Liver (tissue), 10 donors: ENCODE measurements at places on chromosomes 2 and 18.

GRCh38 chr2:175180701-175181103 is 808 bp downstream of the ATP5MC3 start:
- DNase-seq, result peak; percentile 51

GRCh38 chr2:150141226-150142001 is 346.1 kb downstream of the RND3 start:
- DNase-seq, result no peak

GRCh38 chr18:27400001-27400400 is 214.9 kb upstream of the CHST9 start:
- DNase-seq, result no peak

- no peak for DNase-seq
Measured at GRCh38 chr18:12652861-12653401, 5.0 kb downstream of the SPIRE1 start.

DNA sequence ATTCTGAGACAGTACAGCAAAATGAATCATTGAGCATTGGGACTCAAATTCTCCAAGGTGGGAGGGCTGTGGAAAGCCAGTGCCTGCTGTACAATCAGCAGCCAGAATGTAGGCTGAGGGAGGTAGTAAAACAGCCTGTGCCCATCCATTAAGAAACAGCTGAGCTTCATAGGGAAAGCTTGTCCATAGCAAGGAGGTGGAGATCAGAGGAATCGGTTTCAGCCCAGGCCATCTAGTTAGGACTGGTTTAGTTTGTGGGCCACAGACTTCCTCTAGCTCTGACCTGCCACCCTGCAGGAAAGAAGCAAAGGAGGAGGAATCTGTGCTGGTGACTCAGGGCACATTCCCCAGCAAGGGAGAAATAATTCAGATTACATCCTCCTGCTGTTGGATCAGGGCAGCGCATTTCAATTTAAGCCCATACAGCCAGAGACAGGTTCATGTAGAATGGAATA is 333.4 kb downstream of the SETBP1 start:
- no peak for DNase-seq

DNA sequence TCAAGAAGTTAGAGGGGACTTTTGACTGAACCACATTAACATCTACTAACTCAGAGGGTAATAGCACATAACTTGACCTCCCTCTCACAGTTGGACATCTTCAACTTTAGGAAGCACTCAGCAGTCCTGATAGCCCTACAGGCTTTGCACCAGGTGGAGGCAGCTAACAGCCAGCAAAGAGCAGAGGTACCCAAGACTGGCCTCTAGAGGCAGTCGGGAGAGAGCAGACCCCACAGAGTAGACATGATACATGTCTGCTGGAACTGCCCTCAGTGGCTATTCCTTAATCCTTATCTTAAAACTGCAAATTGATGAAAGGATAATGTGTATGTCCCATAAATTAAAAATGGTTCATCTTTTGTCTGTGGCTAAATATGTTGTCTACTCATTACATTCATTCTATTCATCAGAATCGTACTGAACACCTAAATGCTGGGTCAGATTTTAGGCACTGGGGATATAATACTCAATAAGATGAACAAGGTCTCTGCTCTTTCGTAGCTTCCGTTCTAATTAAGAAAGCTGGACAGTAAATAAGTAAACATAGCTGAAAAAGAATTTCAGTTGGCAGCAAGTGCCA is 49.8 kb downstream of the CAB39 start:
- DNase-seq, result no peak

GRCh38 chr18:66432636-66433035 is 171.3 kb downstream of the CDH19 start:
- DNase-seq, result no peak

DNA sequence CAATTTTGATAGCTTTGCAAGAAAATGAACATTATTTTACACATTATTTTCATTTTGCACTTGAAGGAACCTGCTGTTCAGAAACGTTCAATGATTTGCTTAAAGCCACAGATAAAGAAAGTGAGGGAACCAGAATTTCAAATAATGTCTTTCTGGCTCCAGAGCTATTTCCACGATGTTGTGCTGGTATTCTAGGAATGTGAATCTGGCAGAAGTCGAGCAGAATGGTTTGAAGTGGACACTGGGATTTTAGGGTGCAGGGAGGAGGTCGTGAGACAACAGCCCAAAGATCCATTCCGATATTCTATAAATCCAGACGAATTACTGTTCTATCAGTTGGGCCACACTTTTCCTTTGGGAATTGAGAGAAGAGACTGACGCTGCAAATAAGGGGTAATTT is 2.2 kb downstream of the CCDC102B start:
- DNase-seq, result no peak

DNA sequence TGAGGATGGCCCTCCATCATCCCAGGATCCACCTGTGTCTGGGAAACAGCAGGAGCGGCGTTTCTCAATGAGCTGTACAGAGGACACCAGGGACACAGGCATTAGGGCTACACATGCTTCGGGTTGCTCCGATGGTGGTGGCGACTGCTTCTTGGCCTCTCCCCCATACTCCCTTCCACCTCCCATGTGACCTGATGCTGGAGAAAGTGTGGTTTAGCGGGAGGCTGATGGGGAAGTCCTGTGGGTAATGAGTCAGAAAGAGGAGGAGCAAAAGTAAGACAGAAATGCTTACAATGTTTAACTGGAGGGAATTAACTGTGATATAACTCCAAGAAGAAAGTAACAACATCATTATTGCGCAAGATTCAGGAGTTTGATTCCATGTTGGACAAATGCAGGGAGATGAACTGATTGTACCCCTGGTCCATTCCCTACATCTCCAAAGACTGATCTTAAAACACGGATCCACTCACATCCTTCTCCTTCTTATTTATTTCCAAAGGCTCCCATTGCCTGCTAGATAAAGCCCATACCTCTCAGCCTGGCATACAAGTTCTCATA is 186.6 kb downstream of the NRP2 start:
- DNase-seq, result no peak

DNA sequence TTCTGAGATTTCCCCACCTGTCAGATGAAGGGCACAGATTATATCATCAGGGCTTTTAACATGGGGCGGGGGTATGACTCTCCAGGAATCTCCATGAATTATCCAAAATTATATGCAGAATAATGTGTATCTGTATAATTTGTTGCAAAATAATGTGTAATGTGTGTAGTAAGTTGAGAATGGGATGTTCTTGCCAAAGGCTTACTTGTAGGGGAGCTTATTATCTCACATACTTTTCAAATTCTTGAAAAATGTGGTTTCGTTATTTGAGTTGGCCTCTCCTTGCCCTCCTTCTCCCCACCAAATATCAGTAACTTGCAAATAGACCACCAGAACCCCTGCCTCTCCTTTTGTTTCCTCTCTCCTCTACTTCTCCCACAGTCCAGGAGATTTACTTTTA is 35.6 kb downstream of the UBR3 start:
- DNase-seq, result no peak

DNA sequence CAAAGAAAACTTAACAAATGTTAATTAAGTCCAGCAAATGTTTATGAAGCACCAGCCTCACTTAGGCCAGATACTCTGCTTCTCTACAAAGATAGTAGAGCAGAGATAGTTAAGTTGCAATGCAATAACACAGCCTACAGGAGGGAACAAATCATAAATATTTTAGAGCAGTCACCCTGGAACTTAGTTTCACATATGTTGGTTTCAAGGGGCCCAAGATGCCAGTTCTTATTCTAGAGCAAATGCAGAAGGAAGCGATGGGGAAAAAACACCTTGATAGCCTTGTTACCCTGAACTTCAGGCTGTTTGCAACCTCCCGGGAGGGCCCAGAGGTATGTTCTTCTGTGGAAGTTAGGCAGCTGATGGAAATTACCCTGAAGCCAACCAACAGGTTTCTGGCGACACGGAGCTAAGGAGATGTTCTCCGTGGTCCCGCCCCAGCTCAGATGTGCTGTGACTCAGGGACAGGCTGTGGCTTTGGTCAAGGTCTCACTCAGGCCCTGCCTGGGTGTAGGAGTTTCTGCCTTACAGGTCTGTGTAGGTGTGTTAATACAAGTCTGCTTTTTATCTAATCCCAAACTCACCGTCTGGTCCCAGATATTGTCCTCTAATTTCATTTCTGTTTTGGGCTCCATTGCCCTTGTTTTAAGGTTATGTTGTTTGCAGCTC is 3.8 kb downstream of the CTIF start:
- DNase-seq, result no peak

GRCh38 chr2:124264551-124265091 is 239.5 kb downstream of the CNTNAP5 start:
- no peak for DNase-seq

DNA sequence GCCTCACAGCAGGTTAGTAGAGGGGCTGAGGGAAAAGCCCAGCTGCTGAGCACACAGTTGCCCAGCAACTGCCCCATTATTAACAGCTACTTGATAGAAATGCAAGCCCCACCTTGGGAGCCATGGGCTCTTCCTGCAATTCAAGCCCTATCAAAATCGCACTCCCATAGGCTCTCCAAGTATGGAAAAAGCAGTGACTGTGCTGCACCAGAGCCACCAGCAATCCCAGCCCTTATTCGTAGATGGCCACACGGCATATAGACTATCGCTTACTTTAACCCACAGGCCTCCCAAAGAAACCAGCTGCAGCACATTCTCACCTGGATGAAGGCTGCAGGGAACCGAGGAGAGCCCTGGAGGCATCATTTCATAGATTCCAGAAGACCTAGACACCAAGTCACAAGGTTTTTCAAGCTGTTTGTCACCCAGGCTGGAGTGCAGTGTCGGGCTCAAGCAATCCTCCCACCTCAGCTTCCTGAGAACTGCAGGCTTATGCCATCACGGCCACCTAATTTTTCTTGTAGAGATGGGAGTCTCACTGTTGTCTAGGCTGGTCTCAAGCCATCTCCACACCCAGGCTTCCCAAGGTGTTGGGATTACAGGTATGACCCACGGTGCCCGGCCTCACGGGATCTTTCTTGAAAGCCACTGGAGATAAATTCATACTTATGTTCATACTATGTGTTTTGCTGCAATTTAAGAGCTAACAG is 11.3 kb downstream of the NCL start:
- DNase-seq, result no peak

DNA sequence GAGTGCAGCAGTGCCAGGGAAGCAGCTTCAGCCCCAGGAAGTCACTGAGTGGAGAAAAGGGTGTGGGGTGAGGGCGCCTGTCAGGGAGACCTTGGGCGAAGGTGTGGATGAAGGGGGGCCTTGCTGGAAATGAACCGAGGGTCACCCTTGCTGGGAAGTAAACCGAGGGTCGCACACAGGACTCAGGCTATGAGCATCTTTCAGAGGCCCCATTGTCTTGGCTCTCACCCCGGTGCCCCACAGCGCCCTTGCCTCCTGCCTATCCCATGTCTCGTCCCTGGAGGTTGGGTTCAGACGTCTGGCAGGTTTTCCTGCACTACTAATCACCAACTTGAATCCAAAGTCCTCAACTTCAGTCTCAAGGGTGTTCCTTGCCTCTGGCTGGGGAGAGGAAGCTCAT is 122.8 kb upstream of the PXDN start:
- DNase-seq, result no peak

- DNase-seq, result peak; percentile 54
Measured at GRCh38 chr2:101387151-101387834, at the start of gene CREG2. Gene CREG2, minus strand, starts transcription at chr2:101387503. Its CDS starts 46 bp downstream, at chr2:101387457.

DNA sequence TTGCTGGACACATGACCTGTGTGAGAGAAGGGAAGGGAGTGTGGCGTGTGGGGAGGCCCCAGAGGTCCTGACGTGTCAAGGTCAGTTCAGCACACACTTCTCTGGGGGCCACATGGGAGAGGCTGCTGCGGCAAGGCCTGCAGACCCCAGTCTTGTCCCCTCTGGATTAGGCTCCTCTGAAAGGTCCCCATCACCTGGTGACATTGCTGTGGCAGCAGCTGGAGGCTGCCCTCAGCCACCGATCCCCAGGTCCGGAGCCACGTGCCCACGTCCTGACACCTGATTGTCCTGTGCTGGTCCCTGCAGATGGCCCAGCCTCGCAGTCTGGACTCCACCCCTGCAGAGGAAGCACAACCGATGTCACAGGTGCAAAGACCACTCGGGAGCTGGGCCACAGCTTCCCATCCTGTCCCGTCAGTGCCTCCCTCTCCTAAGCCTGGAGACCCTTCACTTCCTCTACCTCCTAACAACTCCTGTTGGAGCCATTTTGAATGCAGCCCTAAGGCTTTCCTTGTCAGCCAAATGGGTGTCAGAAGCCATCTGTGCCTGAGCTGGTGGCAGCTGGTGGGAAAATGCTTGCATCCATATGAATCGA is 12.7 kb downstream of the TMEM177 start:
- DNase-seq, result no peak

DNA sequence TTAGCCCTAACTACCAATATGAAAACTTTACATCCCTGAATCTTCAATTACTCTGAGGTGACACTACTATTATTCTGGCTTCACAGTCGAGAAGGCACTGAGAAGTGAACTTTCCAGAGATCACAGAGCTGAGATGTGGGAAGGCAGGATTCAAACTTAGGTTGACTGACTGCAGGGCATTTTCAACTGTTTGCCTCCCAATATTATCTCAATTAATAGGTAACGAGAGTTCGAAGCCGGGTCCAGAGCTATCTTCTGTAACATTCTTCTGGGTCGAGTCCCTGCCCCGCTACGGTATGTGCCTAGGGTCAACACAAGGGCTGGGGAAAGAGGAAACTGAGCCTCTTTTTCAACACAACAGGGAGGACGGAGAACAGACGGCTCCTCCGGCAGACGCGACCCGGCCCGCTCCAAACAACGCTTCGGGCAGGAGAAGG is 740 bp downstream of the CHMP3 start:
- no peak for DNase-seq

DNA sequence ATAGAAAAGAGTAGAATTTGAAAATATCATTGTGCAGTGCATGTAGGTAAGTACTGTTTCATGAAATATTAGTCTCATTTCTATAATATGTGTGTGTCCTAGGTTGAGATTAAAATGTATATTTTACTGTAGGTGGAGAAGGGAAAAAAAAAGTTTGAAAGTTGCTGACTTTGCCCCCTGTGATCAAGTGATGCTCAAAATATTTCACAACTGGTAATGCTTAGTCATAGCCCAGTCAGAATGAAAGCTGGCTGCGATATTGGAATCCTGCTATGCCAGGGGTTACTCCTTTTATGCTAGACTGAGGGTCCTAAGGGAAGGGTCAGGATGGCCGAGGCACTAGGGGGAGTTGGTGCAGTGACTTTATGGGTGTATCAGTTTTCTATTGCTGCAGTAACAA is 19.5 kb upstream of the CFAP36 start:
- no peak for DNase-seq

DNA sequence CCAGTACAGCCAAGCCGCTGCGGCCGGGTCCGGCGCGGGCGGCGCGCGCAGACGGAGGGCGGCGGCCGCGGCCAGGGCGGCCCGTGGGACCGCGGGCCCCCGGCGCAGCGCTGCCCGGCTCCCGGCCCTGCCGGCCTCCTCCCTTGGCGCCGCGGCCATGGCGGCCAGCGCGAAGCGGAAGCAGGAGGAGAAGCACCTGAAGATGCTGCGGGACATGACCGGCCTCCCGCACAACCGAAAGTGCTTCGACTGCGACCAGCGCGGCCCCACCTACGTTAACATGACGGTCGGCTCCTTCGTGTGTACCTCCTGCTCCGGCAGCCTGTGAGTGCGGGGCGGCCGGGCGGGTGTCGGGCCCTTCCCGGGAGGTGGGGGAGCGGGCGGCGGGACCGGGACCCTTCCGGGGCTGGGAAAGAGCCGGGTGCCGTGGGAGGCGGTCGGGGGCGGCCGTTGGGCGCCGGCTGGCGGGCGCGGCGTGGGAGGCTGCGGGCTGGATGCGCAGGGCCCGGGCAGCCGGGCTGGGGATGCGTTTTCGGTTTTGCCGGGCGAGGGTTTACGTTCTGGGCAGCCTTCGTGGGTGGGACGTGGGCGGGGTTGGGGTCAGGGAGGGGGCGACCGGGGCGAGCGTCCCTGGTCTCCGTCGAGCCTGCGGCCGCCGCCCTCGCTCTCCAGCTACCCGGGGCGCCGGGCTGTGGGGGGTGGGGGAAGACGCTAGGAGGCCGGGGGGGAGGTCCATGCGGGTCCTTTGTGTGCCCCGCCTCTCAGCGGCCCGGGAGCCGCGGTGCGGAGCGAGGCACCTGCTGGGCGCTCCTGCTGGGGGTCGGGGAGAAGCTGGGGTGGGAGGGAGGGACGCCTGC is 537 bp downstream of the AGFG1 start:
- DNase-seq, result peak; percentile 65
